T-helper 17 cell (primary cell): ENCODE measurements at places on chromosomes 13 and 19.

DNA sequence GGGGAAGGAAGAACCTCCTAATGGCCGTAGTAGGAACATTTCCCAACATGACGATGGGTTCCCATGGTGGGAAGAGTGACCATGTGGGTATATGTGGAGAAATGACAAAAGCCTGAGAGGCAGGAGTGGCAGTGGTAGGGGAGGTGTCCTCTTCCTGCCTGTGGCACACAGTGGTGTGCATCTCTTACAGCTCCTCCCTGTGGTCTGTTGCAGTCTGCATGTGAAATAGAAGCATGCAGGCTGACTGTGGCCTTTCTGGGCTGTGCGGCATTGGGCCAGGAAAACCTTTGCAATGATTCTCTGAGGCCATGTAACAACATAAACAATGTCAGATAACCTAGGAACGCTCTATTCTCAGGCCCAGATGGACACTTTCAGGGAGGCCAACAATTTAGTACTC, 84.0 kb downstream of the LACC1 start:
- no peak for DNase-seq

DNA sequence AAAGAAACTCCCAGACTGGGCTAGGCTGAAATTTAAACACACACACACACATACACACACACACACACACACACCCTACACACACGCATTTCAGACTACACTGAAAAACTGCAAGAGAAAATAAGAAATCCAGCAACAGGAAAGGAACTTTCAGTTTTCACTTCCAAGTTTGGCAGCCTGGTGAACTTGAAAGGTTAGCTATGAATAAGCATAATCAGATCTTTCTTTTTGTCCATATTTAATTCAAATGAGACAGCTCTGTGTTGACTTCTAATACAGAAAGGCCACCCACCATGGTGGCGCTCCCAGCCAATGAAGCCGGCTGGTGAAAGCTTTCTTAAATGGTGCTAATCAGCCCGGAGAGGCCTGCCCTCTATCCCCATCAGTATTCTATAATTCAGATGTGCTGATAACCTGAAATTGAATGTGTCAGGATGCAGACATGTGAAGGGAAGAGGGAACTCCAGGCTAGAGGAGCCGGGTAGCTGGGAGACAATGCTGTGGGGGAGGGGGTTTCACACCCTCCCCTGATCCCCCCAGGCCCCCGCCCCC, 108.3 kb upstream of the ZNF536 start:
- no peak for DNase-seq

- DNase-seq, result no peak
These were observed 10.6 kb downstream of the FPR2 start for GRCh38 chr19:51771376-51772130.

GRCh38 chr19:7652061-7652641, 15.2 kb downstream of the STXBP2 start:
- peak; percentile 85 for DNase-seq

- DNase-seq, result no peak
These were observed 1.4 kb downstream of the LRFN3 start for GRCh38 chr19:35937345-35938281.

DNA sequence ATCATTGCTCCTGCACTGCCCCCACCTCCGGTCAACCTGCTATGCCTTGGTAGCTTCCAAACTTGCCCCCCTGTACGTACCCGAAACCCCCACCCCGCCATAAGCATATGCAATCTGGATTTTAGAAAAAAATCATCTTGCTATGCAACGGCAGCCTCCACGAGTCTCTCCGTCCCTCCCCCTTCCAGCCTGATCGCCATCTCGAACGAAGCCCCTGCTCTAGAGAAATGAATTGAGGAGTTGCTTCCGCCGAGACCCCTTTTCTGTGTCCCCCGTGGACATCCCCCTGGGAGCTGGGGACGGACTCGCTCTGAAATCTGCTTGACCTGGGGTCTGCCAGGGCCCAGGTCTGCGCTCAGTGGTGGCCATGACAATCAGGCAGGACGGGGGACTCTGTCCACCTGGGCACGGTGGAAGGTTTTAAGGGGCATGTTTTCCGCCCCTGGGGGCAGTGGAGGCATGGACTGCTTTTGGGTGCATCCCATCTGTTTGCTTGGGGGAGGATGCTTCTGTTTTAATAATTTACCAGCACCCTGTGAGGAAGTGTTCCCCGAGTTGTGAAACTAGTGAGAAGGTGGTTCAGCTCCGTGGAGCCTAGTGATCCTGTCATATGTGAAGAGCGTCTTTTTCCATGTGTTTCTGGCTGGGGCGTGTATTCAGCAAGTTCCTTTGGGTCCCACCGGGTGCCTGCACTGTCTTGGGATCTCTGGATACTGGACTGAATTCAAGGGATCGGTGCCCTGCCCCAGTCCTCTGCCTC, 1.0 kb downstream of the KDM4B start:
- DNase-seq, result no peak

GRCh38 chr13:80386002-80386401, 45.1 kb upstream of the SPRY2 start:
- DNase-seq, result no peak

- no peak for DNase-seq
These were observed 68.0 kb upstream of the GPR183 start for GRCh38 chr13:99374994-99375737.

- DNase-seq, result peak; percentile 49
These were observed 18.3 kb downstream of the UBAC2 start for GRCh38 chr13:99218969-99219368.

DNA sequence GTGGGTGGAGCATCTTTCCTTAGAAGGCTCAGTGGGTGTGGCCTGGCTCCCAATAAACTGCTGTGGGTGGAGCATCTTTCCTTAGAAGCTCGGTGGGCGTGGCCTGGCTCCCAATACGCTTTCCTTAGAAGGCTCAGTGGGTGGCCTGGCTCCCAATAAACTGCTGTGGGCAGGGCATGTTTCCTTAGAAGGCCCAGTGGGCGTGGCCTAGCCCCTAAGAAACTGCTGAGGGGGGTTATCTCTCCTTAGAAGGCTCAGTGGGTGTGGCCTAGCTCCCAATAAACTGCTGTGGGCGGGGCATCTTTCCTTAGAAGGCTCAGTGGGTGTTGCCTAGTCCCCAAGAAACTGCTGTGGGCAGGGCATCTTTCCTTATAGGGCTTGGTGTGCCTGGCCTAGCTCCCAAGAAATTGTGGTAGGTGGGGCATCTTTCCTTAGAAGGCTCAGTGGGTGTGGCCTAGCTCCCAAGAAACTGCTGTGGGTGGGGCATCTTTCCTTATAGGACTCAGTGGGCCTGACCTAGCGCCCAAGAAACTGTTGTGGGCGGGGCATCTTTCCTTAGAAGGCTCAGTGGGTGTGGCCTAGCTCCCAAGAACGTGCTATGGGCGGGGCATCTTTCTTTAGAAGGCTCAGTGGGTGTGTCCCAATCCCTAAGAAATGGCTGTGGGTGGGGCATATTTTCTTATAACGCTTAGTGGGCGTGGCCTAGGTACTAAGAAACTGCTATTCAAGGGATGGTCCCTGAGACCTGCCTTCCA, 10.3 kb downstream of the HSH2D start:
- no peak for DNase-seq

GRCh38 chr19:46616631-46617322, 8.1 kb downstream of the PTGIR start:
- no peak for DNase-seq

DNA sequence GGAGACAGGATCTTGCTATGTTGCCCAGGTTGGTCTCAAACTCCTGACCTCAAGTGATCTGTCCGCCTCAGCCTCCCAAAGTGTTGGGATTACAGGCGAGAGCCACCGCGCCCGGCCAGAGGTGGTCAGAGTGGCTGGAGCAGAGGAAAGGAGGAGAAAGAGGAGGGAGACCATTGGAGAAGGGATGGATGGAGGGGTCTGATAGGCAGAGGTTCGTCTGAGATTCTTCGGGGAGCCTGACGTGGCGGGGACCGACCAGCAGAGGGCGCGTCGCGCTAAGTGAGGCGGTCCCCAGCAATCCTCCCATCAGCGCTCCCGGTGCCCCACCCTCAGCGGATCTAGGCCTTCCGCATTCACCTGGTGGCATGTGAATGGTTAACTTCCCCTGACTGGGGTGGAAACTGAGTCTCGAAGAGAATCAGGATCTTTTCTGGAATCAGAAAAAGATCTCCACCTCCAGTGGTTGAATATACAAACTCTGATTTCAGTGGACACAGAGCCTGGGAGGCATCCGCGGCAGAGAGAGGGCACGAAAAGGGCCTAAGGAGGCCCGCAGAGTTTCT, 8.8 kb downstream of the GTPBP3 start:
- DNase-seq, result peak; percentile 69

DNA sequence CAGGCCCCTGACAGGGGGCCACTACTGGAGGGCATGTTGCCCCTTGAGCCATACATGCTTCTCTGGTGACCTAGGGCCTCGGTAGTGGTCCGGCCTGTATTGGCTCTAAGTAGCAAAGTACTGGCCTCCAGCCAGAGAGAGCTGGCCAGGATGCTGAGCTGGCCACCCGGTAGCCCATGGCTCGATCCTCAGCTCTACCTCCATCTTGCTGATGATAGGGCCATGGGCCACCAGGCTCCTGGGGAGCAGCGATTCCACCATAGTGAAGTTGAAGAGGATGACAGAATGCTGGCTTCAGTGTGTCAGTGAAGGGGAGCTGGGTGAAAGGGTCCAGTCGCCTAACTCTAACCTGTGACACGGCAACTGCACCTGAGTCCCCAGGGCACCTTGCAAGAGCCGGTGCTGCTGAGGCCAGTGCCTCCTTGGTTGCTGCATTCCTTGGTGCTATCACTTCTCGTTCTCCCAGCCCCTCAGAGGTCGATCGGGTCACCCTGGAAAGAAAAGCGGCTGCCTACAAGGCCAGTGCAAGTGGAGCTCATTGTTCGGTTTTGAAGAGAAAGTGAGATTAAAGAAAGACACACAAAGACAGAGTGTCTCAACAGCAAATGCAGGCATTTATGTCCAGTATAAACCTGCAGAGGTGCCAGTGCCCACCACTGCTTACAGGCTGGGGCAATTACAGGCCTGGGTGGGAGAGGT, 5.0 kb downstream of the FPR3 start:
- no peak for DNase-seq

DNA sequence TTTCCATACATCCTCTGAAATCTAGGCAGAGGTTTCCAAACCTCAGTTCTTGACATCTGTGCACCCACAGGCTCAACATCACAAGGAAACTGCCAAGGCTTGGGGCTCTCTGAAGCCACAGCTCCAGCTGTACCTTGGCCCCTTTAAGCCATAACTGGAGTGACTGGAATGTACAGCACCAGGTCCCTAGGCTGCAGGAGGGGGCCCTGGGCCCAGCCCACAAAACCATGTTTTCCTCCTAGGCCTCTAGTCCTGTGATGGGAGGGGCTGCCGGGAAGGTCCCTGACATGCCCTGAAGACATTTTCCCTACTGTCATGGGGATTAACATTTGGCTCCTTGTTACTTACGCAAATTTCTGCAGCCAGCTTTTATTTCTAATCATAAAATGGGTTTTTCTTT, 1093.0 kb upstream of the PCDH9 start:
- no peak for DNase-seq

GRCh38 chr13:111225810-111226546, 94.5 kb upstream of the TEX29 start:
- DNase-seq, result no peak

DNA sequence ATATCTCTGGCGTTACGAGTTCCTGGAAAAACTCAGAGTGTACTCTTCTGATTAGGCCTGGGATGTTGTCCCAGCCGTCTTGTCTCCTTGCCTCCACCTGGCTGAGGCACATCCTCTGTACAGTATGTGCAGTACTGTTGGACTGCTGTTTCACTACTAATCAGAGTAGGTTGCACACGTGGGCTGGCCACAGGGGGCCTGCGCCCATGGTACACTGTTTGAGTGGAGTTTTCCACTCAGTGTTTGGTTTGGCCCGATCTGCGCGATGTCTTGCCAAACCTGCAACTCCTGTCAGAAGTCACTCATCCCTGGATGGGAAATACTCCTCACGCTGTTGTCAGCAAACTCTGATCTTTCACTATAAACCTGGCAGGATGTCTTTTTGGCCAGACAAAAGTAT, 189.6 kb upstream of the CSNK1A1L start:
- no peak for DNase-seq

DNA sequence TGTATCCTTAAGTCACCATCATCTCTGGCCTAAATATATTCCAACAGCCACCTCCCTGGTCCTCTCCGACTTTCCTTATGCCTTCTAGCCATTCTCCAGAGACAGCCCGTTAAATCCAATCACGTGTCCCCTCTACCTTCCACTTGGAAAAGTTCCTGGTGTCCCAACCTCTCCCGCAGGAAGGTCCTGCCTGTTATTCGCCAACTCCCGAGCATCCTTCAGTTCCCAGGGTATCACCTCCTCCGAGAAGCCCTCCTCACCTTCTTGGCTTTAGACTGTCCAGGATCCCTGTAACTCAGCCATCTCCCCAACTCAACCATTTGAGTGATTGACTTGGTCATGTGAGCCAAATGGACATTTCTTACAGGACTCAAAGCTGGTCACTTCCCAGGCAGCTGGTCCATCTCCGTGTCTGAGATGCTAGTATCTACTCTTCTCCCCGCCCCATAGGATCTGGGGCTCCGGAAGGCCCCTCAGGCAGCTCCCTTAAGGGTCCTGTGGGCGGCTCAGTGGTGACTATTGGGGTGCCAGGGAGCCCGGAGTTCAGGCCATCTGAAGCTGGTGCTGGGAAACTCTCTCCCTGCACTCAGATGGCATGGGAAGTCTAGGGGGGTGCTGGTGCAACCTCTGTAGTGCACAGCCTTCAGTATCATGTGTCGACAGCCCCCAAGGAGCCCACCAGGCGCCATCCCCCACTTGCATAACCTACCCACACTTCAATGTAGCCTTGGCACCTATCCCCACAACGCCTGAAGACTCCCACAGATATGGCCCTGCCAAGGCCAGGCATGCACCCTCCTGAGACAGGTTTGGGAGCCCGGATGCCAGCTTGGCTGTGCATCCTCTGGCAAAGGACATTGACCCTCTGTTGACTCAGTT, 27.9 kb upstream of the NANOS3 start:
- no peak for DNase-seq

DNA sequence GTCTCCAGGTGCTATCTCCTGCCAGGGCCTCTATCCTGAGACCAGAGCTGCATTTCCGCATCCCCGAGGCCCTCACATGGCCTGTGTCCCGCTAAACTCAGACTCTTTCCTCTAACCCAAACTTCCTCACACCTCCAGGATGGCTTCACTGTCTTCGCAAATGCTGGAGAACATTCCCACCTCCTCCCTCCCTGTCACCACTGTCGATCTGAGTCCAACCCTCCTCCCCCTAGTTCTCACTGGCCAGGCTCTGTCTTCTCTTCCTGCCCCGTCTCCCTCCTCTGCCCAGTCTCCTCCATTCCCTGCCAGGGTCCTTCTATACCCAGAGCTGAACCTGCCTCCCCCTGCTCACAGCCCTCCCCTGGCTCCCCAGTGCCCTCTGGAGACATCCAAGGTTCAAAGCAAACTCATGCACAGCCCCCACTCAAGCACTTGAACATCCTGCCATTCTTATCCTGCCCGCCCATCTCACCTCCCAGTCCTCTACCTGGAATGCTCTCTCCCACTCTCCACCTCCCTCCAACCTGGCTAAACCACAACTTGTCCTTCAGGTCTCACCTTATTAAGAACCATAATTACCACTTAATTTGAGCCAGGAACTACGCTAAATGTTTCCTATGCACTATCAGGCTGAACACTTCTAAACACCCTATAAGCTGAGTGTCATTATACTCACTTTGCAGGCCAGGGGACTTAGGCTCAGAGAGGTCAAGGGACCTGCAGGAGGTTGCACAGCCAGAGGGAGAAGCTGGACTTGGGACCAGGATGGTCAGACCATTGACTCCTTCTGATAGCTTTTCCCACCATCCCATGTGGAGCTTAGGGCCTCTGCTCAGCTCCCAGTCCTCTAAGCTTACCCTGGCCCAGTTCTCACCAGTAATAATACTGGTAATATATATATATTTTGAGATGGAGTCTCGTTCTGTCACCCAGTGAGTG, 961 bp upstream of the VSIG10L start:
- no peak for DNase-seq

GRCh38 chr19:55175117-55175867, 4.8 kb downstream of the SYT5 start:
- no peak for DNase-seq
